ENCODE measurements at places on chromosomes 12 and 14.

DNA sequence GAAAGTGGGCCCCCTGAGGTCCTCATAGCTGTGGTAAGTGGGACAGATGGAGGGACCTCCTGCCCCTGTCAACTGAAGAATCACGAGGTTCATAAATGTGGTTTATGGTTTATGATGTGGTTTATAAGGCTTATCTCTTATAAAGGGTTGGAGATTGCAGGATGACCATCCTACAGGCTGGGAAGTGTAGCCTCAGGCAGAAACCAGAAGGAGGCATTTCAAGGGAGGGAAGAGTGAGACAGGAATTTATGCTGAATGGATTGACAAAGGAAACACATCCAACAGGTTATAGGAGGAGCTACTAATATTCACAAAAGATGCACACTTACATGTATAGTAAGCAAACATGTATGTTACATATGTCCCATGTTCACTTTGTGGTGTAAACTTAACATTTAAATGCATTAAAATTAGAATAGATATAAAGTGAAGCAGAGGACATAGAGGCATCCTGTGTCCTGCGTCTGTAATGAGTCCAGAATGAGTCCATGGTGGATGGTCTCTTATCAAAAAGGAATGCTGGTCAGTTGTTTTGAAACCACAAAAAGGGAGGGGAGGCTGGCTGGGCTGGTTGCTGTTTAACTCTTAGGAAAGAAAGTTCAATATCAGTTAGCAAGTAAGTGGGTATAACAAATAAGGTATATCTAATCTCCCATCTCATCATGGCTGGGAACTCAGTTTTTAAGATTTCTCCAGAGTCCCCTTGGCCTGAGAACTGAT is 149.0 kb upstream of the RMST start:
- DNase-seq: no peak

GRCh38 chr12:74339211-74339610 is 198.4 kb upstream of the ATXN7L3B start:
- DNase-seq: no peak

GRCh38 chr14:72128629-72129028 is 196.4 kb downstream of the RGS6 start:
- no peak for DNase-seq

- DNase-seq: no peak
These were observed 777 bp downstream of the ZFP36L1 start for GRCh38 chr14:68791902-68792677.

GRCh38 chr12:108046650-108047049 is 82.4 kb upstream of the WSCD2 start:
- no peak for DNase-seq

- DNase-seq: no peak
These were observed 84.2 kb upstream of the MDM1 start for GRCh38 chr12:68416350-68416749.

GRCh38 chr12:132710043-132710404 is 618 bp upstream of the PGAM5 start:
- no peak for DNase-seq

DNA sequence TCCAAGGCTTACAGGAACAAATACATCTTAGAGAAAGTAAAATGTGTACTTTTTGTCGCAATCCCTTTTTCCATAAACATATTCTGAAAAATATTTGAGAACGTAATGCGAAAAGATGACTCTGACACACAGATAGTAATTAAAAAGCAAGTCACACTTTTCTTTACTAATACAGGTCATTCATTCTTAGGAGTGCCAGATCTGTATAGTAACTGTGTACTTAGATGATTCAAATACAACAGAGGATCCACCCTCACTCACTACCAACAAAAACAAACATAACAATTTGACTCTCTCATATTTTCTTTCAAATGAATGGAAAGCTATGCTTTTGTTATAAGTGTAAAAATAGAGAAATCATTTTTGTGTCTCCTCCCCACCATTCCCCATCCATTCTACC is 795.4 kb downstream of the SLC6A15 start:
- no peak for DNase-seq

DNA sequence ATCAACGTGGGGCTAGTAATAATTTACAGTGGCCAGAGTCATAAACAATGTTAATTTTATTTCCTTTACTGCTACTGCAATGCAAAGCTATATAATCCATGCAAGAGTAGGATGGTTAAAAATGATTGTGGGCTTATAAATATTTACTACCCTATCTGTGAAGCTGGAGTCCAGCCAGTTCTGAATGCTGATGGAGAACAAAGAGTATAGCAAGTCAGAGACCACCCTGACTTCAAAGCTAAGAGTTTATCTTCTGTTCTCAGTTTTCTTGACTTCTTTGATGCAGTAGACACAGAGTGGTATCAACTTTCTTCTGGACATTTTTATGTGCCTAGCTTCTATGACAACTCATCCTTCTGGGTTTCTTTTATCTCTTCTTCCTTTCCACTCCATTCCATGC is 34.0 kb upstream of the OVCH1 start:
- no peak for DNase-seq

GRCh38 chr14:86501611-86502010 is 971.7 kb downstream of the FLRT2 start:
- DNase-seq: no peak

- DNase-seq: no peak
These were observed 29.1 kb upstream of the AEBP2 start for GRCh38 chr12:19410211-19410610.

DNA sequence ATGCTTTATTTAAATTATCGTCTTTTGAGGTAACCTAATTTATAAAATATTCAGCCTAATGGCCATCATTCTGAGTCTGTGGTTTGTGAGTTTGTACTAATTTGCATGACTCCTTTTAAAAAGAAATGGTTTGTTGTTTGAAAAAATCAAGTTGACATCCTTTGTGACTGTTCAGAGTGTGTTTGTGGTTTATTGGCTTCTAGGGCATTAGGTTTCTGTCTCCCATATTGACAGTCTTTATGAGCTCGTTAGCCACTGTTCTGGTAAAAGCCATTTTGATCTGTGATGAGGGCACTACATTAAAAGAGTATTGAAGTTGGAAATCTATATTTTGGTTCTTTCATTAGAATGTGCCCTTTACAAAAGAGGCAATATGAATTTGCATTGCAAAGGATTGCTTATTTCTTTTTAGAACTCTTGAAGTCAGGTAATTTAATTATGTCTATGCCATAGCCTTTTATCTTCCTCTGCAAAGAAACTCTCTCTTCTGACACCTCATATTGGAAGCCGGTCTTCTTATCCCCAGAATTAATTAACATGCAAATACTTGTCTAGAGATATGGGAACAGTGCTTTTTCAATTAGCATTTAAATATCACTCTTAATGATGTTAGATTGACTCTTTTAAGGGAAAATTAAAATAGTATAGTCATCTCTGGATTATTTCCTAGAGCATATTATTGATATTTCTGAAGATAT is 95.0 kb downstream of the CRADD start:
- DNase-seq: no peak

GRCh38 chr12:80864046-80864735 is 73.5 kb downstream of the LIN7A start:
- DNase-seq: no peak

- no peak for DNase-seq
These were observed 100.5 kb upstream of the MDM1 start for GRCh38 chr12:68432622-68433021.

- no peak for DNase-seq
These were observed 28.6 kb upstream of the NRXN3 start for GRCh38 chr14:78141590-78141989.

- DNase-seq: no peak
These were observed 82.0 kb upstream of the DYNC1H1 start for GRCh38 chr14:101882141-101882935.

DNA sequence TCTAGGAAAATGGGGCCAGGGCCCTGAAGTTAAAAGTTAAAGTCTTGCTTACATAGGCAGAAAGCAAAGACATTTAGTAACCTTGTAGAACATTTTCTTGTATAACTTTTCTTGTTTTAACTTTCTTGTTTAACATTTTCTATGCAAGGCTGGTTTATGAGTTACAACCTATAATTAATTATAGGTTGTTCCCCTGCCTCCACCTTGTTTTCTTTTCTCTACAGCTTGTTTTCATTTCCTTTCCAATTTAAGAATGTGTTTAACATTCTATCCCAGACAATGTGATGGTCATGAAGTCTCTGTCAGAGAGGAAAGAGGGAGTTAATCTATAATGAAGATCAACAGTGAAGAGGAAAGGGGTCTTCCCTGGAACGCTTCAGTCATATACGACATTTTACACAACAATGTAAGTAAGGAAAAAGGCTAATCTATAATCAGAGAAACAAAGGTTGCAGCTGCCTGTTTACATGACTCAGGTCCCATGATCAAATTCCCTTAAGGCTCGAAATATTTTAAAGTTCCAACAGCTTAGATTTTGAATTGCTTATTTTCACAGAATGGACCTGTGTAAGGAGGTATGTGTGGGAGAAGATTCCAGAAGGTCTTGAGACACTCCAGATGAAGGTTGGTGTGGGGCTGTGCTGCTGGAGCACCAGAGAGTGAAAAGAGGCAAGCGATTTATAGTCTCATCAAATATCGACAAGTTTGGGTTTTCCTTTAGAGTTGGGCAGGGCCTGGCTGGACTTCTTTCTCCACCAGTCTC is 34.2 kb upstream of the TCL1B start:
- DNase-seq: no peak

- DNase-seq: no peak
These were observed 141.0 kb downstream of the SRGAP1 start for GRCh38 chr12:63985456-63985855.

DNA sequence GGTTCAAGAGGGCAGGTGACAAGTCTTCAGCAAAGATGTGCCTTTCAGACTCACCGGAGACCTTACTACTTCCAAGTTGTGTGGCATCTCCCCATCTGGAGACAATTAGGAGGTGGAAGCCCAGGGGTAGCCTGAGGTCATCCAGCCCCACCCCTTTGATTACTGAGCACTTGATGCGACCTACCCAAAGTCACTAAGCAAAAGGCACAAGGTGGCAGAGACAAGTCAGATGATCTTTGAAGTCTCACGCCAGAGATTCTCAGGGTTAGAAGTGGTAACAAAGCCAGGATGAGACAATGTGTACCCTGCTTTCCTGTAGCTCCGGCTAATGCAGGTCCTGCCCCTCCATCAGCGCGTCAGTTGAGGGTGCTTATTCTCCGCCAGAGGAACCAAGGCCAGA is 1.4 kb upstream of the FOXN3 start:
- no peak for DNase-seq

Measured in activated CD4-positive, CD25-positive, alpha-beta regulatory T cell treated with anti-CD3 and anti-CD28 coated beads, Interleukin-2, amount 50 U/mL, for 16 hours (primary cell).